ENCODE measurements at places on chromosomes 12 and 14.

DNA sequence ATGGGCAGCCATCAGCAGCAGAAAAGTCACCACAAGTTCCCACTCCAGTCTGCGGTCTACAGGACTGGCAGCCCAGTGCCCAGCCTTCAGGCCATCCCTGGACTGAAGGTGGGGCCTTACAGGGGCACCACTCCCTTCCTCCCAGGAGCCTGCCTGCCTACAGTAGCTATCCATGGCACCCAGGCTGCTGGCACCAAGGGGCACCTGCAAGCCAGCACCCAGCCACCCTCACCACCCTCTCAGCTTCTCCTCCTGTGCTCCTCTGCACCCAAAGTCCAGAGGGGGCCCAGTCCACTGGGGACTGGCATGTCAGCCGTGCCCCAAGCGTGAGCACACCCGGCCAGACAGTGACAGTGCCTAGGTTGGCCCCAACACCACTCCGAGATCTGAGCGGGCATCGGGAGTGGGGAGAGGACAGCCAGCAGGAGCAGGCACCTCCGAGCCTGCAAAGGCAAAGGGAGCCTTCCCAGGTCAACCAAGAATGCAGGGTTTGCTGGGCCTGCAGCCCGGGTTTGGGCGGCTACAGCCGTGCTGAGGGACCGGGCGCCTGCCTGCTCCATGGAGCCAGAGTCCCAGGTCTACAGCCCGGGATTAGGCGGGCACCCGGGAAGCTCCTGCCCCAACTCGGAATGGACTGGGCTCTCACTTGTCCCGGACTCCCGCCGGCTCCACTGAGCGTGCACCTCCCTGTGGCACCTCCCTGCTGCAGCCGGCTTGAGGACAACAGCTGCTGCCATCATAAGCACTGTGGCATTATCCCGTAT is 8.1 kb upstream of the OR6C65 start:
- no peak for ATAC-seq

DNA sequence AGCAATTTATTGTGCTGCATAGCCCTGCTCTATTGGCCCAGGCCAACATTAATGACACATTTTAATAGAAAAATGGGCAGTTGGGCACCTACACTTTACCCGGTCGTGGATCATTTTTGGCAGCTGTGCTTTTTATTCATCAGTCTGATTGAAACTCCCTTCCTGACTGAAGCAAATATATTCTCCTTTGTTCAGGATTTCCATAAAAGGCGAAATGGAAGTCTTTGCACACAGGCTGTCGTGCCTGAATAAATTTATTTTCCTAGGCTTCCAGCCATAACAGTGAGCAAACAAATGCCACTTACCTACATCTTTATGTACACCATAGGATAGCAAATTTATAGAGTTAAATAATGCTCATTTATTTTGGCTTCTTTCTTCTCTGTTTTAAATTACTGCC is 480.7 kb upstream of the DCN start:
- ATAC-seq = no peak

- ATAC-seq = peak; percentile 38
Measured at GRCh38 chr14:24694680-24695079, 60.7 kb upstream of the GZMB start.

DNA sequence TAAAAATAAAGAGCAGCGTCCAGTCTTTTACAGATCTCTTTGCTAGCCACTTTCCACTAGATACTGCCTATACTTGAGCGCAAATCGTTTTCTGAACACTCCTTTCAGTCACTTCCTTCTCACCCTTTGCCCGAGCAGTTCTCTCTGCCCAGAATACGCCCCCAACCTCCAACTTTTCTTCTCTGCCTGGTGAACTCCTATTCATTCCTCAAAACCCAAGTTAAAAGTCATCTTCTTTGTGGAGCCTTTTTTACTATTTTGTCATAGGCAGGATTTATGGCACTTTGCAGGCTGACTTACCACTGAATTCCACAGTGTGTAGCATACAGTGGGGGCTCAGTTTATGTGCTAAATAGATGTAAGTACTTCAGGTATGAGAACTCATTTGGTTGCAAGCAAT is 4.0 kb downstream of the CCDC63 start:
- ATAC-seq = no peak

GRCh38 chr14:99649643-99650042 is 4.7 kb downstream of the HHIPL1 start:
- no peak for ATAC-seq

- no peak for ATAC-seq
Measured at GRCh38 chr12:87660987-87661774, 368.0 kb downstream of the C12orf50 start.
